Cerebellum (tissue), 4 donors: ENCODE measurements at places on chromosomes 4 and X.

DNA sequence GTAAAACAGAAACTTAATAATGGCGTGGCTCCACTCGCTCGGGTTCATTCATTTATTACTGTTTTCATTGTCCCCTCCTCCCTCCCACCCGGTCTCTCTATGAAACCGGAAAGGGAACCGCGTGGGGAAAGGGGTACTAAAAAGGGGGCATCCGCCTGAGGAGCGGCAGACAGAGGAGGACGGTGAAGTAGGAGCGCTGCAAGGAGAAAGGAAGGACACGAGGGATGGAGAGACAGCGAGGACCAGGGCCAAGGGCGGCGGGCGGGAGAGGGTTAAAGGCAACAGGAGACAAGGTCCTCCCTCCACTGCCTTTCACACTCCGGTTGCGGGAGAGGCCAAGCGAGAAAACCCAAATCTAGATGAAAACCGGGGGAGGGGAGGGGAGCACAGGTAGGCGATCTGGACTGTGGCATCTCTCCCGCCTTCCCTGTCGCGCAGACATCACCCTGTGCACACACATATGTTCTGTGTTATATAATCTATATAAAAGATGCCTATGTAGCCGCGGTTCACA, 829 bp downstream of the ELOVL6 start:
- DNase-seq = peak; percentile 75

GRCh38 chrX:2974961-2975360, 31.4 kb upstream of the ARSH start:
- no peak for DNase-seq

DNA sequence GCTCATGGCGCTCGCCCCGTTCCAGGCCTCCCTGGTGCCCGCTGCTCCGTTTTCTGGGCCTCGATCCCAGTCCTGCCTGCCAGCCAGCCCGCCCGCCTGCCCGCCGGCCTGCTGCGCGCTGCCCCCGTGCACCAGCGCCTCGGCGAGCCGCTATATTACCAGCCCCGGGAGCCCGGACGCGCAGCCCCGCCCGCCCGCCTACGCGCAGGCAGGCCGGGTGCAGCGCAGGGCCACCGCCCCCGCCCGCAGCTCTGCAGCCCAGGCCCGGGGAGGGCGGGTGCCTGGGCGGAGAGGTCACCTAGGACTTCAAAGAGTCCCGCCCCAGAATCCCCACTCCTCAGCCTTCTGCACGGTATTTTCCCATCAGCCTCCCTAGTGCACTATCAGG, at the start of gene MAOB:
Gene MAOB (minus strand): TSS at position 157 of the 388 bp plus-strand sequence. CDS start 151 bp downstream, at position 6.
- peak; percentile 50 for DNase-seq

DNA sequence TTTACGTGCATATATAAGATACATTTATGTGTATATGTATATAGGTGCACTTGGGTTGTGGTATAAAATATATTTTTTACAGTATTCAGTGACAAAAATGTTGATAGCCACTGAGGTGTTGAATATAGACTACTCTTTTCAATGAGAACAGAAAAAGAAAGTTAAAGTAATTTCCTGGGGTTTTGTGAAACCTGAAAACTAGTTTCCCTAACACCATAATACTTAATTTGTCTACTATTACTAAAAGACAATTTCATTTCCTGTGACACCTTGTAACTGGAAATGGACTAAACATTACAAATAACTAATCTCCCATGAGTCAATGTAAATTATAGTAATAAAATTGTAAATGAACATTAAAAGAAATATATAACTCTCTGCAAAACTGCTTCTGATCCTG, 32.0 kb upstream of the MAP9 start:
- DNase-seq = no peak

DNA sequence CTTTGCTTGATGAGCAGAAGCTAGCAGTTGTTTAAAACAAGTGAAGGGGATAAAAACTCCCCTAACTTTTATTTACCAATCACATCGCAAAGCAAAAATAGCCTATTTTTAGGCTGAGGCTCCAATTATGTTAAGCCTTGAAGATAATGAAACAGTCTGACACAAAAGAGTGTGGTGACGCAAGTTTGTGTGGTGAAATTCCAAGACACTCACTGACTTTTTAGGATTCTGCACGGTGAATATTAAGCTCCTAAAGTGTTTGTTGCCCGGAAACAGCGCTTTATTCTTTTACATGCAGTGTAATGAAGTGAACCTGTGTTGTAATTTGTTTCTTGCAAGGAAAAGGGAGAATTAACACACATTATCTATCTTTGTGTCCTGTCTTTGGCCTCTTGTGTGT, 74.8 kb downstream of the POLA1 start:
- no peak for DNase-seq

DNA sequence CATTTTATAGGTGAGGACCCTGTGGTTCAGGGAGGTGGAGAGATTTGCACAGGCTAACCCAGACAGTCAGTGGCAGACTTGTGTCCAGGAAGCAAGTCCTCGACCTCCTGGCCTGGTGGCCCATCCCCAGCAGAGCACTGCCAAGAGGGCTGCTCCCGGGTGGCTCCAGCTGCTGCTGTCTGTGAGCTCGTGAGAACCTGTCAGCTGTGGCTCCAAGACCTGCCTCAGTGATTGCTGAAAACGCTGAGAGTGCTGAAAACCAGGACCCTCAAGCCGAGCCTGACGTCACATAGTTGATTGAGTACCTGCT, 74.2 kb downstream of the RTL9 start:
- DNase-seq = no peak

DNA sequence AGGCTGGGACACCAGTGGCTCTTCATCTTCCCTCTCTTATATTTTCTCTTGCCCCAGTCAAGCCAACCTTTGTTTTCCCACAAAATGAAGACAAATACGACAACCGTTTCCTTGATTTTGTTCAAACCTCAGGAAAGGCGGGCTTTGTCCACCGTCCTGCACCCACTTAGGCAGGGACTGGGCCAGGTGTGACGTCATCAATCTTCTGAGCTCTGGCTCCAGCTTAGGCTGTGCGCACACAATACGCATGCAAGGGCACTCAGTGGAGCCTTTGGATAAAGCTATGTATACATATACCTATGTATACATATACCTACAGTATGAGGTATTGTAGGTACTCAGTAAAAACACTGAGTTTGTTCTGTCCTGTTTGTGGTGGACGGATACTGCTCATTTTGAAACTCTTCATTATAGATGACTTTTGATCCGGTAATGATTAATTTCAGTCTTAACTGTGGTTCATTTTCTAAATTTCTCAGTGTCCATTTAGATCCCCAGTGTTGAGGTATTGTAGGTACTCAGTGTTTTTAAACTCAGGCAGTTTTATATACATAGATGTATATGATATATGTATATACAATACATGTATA, 194.9 kb downstream of the MGST2 start:
- no peak for DNase-seq
